ENCODE measurements at places on chromosomes 7 and 10.

DNA sequence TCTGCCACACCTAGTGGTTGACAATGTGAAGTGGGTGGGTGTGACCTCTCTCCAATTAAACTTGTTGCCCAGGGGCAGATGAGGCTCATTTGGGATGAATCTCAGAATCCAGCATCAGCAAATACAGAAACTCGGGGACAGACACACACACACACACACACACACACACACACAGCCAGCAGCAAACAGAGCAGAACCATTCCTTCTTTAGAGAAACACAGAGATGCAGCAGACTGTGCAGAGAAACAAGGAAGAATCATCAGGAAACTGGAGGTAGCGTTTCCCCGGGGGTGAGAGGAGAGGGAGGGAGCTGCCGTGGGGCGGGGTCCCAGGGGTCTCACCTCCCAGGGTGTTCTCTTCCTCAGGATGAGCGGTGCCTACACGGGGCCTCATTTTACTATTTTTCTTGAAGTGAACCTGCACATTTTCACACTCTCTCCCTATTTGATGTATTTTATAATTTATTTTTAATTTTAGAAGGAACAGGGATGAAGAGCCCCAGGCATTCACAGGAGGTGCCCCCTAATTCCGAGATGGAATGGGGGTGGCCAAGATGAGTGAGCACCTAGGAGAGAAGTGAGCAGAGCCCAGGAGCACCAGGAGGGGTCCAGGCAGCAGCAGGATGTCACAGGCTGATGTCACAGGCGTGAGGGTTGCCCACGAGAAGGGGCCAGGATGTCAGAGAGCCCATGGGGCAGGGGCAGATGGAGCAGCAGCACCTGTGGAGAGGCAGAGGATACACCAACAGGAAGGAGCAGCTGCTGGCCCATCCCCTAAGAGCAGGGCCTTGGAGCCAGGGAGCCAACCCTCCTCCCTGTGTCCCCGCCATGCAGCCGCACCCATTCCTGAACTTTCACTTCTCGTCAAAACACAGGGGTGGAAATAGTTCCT lies 85.3 kb upstream of the PPP2R2D start:
- no peak for DNase-seq

GRCh38 chr7:116259156-116259870 lies 49.0 kb downstream of the TES start:
- DNase-seq = no peak

DNA sequence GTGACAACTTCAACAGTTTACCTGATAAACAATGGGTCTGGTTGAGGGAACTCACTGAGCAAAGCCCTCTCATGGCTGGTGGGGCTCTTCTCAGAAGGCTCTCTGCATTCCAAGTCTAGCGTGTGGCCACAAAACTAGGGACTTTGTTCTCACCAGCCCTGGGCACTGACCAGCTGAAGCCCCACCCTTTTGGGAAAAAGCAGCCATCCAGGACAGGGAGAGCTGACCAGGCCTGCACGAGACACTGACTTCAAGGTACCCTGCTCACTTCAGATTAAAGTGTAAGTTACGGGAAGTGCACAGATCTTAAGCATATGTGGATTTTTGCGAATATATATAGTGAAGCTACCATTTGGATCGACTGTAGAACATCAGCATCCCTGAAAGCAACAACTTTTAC lies 67.4 kb upstream of the LRRC4 start:
- no peak for DNase-seq

DNA sequence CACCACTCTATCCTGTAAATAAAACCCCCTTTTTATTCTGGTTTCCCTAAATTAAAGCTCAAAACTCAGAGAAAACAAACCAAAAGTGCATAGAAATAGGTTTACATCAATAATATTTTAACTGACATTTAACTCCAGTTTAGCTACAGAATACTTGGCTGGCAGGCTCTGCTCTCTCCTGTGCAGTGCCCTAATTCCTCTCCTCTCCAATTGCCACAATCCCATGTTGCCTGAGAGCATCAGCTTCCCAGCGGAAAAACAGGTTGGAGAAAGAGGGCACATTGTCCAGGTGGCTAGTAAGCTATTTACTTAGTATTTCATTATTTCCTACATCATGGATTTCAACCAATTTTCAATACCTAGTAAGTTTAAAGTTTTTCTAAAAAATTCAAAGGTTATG lies 8.7 kb downstream of the SEMA3E start:
- DNase-seq = no peak

- DNase-seq = no peak
Measured at GRCh38 chr10:18879284-18879683, 169.3 kb upstream of the MALRD1 start.

DNA sequence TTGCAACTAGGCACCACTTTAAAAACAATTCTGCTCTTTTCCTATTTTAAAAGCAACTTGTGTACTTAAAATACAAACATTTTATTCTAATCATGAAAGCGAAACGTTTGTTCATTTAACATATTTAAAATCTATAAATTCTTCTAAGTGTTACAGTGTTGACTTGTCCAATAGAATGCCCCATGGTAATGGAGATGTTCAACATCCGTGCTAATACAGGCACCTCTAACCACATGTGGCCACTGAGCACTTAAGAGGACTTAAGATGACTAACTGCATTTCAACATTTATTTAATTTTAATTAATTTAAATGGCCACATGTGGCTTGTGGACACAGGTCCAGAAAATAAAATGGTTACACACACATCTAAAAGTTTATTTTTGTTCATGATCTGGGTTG lies 115.1 kb downstream of the TPK1 start:
- DNase-seq = no peak

DNA sequence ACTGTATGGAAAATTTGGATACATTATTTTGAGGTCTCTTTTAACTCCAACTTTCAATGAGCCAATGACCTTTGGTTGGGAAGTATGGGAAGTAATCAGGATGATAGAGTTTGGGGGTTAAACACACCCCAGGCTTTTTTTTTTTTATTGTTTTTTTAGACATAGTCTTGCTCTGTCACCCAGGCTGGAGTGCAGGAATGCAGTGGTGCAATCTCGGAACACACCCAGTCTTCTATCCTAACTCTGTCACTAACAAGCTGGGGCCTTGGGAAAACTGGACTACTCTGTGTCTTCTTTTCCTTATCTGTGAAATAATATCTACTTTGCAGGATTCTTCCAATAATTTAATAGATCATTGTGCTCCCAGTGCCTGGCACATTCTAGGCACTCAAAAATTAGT lies 37.6 kb upstream of the AGBL3 start:
- no peak for DNase-seq

DNA sequence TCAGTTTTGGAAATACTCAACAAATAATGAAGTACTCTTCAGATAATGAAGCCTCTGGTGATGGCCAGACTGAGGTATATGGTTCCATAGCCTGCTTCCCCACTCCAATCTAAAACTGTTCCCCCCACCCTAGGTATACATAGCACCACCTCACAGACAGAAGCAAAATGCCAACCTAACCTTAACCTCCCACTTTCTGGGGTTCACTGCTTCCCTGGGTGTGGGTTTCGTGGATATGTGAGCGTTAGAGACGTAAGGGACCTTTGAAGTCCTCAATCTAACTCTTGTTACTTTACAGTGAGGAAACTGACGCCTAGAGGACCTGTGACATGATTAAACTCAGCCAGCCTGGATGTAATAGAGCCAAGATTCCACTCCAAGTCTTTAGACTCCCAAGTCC lies 1.4 kb downstream of the RHBDD2 start:
- DNase-seq = no peak

DNA sequence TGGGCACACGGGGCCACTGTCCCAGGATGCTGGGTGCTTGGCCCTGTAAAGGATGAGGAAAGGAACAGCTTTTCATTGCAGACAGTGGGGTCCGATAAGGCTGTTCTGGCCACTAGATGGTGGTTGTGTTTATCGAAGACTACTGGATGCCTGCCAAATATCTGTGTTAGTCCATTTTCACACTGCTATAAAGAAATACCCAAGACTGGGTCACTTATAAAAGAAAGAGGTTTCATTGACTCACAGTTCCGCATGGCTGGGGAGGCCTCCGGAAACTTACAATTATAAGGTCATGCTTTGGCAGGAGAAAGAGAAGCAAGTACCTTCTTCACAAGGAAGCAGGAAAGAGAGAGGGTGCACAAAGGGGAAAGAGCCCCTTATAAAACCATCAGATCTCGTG lies 32.2 kb upstream of the GARS1 start:
- DNase-seq = no peak

GRCh38 chr10:113746217-113746957 lies 5.1 kb upstream of the PLEKHS1 start:
- DNase-seq = no peak

DNA sequence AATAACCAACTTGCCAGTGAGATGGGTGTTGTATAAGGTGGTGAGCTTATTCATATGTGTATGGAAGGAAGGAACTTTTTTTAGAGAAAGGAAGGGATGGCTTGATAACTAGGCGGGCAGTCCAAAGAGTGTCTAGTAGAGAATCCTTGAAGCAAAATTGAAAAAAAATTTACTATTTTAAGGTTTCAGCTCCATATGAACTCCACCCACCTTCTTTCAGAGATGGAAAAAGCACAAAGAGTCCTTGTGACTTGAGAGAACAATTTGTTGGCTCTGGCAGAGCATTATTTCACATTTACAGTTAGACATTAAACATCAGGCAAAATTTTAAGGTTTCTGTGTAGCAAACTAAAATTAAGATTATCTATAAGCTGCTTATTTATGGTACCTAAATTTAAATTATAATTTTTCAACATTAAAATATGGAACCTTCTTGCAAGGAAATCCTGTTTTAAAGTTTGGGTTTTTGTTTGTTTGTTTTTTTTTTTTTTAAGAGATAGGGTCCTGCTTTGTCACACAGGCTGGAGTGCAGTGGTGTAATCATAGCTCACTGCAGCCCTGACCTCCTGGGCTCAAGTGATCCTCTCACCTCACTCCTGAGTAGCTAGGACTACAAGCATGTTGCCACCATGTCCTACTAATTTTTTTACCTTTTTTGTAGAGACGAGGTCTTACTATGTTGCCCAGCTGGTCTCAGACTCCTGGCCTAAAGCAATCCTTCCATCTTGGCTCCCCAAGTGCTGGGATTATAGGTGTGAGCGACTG lies 12.2 kb downstream of the PTPN12 start:
- no peak for DNase-seq

DNA sequence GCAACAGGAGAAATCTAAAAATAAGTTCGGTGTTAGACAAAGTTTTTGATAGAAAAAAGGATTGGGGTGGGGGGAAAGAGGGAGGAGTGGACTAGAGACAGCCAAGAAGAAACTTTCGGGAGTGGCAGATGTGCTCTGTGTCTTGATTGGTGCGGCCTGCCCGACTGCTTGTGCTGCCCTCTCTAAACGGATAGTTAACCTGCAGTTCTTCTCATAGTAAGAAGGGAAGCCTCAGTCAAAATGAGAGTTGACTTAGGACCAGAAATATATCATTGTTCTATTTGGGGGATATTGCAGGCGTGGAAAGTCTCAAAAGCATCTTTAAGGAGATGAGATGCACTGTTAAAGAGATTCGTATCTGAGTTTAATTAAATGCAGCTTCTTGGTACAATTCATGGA lies 39.3 kb downstream of the UBE3C start:
- DNase-seq = no peak

DNA sequence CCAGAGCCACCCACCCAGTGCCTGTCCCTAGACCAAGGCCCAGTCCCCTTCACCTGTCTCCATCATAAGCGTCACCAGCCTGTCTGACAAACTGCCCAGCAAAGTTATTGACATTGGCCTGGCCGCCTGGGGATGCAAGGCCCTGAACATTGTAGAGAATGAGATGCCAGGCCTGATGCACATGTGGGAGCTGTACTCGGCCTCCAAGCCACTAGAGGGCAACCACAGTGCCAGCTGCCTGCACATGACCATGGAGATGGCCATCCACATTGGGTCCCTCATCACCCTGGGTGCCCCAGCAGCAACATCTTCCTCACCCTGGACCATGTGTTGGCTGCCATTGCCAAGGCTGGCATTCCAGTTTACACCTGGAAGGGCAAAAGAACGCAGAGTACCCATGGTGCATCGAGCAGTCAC lies 63.7 kb upstream of the ANTXRL start:
- peak; percentile 14 for DNase-seq

DNA sequence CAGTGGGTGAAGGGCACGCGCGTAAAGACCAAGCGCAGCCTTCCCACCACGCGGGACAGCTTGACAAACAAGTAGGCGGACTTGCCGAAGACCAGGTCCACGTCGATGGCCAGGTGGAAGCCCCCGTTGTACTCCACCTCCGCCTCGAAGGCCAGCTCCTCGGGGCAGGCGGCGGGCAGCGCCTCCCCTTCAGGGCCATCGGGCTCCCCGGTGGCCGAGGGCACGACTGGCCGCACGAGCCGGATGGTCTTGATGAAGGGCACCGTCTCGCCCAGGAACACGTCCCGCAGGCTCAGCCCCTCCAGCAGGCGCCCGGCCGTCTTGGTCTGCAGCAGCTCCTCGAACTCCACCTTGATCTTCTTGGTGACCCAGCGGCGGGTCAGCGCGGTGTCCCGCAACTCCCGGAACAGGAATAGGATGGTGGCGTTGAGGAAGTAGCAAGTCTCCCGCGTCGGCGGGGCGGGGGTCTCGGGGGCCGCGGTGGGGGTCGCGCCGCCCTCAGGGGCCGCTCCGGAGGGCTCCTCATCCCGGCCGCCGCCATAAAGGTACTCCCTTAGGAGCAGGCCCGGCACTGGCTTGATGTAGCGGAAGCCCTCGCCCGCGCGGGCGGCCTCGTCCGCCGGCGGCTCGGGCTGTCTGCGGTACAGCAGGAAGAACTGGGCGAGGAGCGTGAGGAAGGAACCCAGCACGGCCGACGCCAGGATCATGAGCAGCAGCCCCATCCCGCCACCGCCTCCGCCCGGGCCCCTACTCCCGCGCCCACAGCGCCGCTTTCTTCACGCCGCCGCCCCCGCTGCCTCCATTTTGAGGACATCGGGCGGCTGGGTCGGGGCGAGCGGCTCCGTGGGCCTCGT lies 507 bp downstream of the PDZD8 start:
- peak; percentile 23 for DNase-seq

GRCh38 chr7:135189961-135190360 lies 19.5 kb upstream of the CYREN start:
- DNase-seq = no peak

DNA sequence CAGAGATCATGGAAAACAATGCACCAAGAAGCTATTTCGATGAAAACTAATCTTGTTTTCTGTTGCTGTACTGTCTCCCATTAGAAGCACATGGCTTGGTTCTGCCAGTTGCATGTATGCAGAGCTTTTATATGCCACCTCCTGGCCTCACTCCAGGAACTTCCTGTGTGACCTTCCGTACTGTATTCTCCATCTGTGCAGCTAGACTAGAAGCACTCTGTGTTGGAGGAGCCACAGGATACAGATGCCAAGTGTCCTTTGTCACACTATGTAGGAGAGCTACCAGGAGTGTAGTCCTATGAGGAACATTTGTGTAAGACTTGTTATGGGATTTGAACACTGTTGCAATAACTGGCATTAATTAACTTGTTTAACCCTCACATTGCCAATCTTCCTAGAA lies 503.5 kb upstream of the TPK1 start:
- no peak for DNase-seq
